Left hindlimb (tissue), 1 donor: ENCODE measurements at places on chromosomes 12 and 14.

GRCh38 chr12:124778411-124778810 is 85.3 kb downstream of the SCARB1 start:
- no peak for DNase-seq

DNA sequence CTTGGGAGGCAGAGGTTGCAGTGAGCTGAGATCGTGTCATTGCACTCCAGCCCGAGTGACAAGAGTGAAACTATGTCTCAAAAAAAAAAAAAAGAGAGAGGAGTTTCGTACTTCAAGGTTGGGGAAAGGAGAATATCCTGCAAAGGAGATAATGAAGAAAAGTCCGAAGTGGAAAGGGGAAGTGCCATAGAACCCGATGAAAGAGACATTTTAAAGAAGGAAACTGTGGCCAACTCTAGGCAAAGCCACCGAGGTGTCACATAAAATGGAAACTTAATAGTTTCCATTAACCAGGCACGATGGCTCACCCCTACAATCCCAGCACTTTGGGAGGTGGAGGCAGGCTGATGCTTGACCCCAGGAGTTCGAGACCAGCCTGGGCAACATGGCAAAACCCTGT is 15.0 kb upstream of the LTBP2 start:
- DNase-seq: no peak

GRCh38 chr12:120290609-120291305 is 946 bp downstream of the RNU4-2 start:
- DNase-seq: no peak

DNA sequence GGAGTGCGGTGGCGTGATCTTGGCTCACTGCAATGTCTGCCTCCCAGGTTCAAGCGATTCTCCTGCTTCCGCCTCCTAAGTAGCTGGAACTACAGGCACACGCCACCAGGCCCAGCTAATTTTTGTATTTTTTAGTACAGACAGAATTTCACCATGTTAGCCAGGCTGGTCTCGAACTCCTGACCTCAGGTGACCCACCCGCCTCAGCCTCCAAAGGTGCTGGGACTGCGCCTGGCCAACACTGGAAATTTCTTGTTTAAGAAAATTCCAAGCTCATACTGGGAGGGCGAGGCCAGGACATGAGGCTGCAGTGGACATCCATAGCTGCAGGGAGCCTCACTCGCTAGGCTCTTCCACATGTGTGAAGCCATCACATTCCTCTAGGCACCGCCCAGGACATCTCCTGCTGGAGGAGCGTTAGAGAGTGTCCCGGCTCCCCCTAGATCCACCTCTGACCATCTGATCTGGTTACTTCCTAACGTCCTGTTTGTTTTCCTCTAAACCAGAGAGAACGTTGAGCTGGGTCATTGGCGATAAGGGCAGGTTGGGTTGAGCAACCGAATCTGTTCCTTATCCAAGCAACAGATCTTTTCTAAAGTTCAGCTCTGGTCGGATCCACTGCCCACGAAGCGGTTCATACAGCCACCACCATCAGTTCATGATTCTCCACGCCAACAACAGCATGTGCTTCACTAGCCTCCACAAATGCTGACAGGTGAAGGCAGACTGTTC is 108.2 kb upstream of the MED13L start:
- no peak for DNase-seq

DNA sequence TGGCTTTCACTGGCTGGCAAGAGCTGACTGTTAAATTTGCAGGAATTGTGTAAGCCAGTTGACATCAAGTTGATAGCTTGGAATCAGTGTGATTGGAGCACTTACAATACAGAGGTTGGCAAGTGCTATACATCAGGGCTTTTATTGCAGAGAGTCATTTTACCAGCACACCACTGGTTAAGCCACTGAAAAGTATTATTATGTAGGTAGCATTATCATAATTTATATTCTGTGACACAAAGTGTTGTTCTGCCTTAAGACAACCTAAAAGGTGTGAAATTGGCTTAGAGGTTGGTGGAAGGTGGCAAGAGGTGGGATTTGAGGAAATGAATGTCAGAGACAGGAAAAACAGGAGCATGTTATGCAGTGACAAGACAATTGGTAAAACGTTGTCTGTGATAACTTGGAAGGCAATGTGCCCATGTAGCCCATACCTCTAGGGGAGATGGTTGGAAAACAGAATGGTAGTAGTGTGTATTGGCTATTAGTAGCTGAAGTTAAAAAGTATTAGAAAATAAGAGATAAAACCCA is 172.9 kb upstream of the PRICKLE1 start:
- DNase-seq: no peak

- DNase-seq: peak; percentile 73
Measured at GRCh38 chr12:180445-180844, 33.5 kb downstream of the SLC6A12 start.

GRCh38 chr12:104049903-104050356 is at the start of gene GLT8D2:
Gene GLT8D2, minus strand, starts transcription at chr12:104050187. Its CDS starts 30,539 bp downstream, at chr12:104019648.
- peak; percentile 90 for DNase-seq

GRCh38 chr12:77374673-77375072 is 309.3 kb upstream of the E2F7 start:
- no peak for DNase-seq

- DNase-seq: no peak
Measured at GRCh38 chr12:89856431-89856830, 147.8 kb upstream of the ATP2B1 start.

- DNase-seq: no peak
Measured at GRCh38 chr14:101604228-101604934, 43.1 kb downstream of the DIO3 start.

DNA sequence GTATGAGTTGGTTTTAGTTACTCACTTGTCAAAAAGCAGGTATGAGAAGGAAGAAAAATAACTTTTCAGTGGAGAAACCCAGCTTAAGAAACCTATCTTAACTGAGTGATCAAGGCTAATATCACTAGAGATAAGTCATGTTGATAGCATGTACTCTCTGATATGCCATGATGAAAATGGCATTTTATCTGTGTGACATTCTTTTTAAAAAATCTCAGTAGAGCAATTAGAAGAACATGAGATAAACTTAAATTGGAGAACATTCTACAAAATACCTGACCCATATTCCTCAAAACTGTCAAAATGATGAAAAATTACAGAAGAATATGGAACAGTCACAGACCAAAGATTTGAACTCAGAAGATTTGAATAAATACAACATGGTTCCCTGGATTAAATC is 912.4 kb upstream of the ATXN7L3B start:
- no peak for DNase-seq

- DNase-seq: no peak
Measured at GRCh38 chr14:55111122-55111708, 17.8 kb upstream of the LGALS3 start.

- no peak for DNase-seq
Measured at GRCh38 chr12:27644158-27644845, 51.9 kb upstream of the REP15 start.

- DNase-seq: no peak
Measured at GRCh38 chr12:126974779-126975178, 1292.2 kb upstream of the TMEM132C start.

- no peak for DNase-seq
Measured at GRCh38 chr12:27984275-27984674, 11.7 kb upstream of the PTHLH start.

DNA sequence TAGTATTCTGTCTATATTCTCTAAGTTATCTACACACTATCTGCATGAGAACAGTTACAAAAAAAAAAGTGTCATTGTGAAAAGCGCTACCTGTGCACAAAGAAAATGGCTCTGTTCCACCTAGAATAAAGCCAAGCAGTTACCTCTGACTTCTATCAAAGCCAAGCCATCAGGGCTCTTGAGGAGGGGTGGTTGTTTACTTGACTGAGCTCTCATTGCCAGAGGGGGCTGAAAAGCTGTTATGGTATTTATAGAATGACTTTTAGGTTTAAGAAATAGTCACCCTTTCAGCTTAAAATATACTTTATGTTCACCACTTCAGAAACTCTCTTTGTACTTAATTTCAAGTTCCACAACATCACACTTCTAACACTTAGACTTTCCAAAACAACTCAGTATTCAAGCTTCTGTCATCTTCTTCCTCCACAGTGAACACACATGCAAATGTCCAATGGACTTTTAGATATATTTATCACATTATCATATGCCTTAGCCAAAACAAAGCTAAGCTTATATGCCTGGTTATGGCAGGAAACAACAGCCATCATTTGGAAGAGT is 7.5 kb downstream of the ITPR2 start:
- no peak for DNase-seq

- DNase-seq: no peak
Measured at GRCh38 chr14:87349921-87350320, 643.1 kb downstream of the GALC start.

GRCh38 chr14:90198541-90199060 is 57.8 kb upstream of the PSMC1 start:
- no peak for DNase-seq

DNA sequence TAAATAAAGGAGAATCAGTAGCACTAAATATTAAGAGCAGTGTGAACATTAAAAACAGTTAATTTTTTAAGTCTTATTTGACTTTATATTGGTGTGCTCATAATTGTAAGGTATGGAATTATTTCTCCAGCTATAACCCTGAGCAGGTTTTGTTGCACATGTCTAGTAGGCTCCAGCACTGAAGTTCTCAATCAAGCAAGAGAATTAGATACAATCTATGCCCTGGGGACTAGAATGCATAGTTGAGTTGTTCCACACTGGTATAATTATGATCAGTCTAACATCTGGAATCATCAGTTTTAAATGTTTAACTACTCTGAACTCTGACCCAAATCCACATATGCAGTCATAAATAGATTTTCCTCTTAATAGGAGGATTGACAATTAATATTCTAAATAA is 257.8 kb upstream of the ARHGAP5 start:
- no peak for DNase-seq

DNA sequence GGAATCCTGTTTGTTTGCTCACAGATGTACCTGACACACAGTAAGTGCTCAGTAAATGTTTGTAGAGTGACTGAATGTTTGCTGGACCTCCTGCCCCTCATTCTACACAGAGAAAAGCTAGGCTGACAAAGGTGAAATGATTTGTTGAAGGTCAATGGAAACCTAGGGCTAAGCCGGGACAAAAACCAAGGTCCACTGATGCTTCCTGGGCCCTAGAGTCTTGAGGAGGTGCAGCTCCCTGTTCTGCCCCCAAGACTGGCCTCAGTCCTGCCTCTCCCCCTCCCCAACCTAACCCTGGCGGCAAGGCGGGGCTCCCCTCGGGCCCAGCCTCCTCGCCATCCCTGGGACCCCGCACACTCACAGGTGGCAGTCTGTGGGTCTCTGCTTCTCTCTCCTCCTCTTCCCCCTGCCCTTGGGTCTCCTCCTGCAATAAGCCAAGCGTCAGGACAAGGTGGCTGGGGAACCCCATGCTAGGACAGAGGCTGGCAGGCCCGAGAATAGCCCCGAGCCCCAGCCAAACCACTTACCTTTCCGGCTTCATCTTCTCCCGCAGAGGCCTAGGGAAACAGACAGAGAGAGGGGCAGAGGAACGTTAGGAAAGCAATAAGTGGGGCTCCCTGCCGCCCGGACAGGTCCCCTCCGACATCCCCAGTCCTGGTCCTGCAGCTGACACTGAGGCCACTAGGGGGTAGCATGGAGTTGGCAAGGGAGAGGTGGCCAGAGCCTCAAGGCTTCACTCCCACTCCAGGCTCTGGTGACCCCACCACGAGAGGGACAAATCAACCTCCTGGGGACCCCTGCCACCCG is 9.3 kb downstream of the PGF start:
- peak; percentile 86 for DNase-seq

- DNase-seq: peak; percentile 64
Measured at GRCh38 chr14:76872796-76873432, 46.7 kb downstream of the LRRC74A start.

- DNase-seq: no peak
Measured at GRCh38 chr14:51448831-51449670, 202.7 kb upstream of the FRMD6 start.

- no peak for DNase-seq
Measured at GRCh38 chr14:69043596-69044260, 64.6 kb upstream of the ACTN1 start.

- DNase-seq: no peak
Measured at GRCh38 chr14:70006699-70007098, 127.5 kb downstream of the SMOC1 start.

- no peak for DNase-seq
Measured at GRCh38 chr12:31488737-31489338, 102.1 kb downstream of the DENND5B start.

GRCh38 chr14:54116972-54117371 is 160.3 kb upstream of the BMP4 start:
- DNase-seq: no peak

- no peak for DNase-seq
Measured at GRCh38 chr12:92192360-92192759, 46.7 kb upstream of the BTG1 start.

DNA sequence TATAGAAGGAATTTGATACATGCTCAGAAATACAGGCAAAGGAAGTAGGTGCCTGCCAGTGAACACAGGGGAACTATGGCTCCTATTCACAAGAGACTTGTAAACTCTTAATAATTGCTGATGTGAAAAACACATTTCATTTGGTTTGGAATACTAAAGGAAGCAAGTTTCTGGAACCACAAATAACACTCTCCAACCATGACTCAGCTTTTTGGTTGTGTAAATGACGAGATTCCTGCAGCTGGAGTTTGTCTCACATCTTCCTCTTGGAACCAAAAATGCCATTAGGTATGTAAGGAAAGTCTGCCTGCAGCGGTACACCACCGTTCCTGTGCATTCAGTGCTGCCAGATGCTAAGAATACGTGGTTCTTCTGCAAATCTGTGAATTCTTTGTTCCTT is 4.5 kb upstream of the OR11H6 start:
- DNase-seq: no peak

DNA sequence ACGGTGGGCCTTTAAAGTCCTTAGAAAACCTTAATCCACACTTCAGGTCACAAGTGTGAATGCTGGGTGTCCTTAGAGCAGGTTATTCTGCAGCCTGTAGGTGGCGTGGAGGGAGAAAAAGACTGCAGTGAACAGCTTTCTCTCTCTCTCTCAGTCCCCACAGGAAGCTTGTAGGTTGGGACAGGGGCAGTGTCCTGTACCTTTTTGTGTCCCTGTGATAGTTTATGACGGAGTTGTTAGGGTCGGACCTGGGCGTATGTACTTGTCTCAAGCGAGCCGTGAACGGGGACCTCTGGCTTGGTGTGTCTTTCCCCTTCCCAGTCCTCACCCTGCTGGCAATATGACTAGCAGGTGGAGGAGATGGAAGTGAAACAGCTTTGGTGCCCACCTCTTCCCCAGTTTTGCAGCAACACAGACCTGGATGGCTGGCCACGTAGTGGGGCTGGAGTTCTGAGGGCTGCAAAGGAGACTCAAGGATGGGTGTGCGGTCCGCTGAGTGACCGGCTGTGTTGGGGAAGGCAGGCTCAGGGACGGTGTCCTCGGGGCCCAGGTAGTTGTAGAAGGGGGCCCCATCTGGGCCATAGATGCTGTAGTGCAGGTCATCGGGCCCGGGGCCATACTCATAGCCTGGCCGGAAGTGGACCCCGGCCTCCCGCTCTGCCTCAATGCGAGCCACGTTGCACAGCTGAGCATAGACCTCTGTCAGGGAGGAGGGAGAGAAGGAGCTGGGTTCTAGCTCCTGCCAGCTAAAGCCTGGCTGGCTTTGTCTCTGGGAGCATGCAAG is 8.9 kb downstream of the ISCA2 start:
- no peak for DNase-seq
